NK-92 treated with Interleukin-12 subunit alpha and Interleukin-12 subunit beta, amount 100 ng/mL, for 24 hours (cell line): ENCODE measurements at places on chromosomes 5 and 9.

DNA sequence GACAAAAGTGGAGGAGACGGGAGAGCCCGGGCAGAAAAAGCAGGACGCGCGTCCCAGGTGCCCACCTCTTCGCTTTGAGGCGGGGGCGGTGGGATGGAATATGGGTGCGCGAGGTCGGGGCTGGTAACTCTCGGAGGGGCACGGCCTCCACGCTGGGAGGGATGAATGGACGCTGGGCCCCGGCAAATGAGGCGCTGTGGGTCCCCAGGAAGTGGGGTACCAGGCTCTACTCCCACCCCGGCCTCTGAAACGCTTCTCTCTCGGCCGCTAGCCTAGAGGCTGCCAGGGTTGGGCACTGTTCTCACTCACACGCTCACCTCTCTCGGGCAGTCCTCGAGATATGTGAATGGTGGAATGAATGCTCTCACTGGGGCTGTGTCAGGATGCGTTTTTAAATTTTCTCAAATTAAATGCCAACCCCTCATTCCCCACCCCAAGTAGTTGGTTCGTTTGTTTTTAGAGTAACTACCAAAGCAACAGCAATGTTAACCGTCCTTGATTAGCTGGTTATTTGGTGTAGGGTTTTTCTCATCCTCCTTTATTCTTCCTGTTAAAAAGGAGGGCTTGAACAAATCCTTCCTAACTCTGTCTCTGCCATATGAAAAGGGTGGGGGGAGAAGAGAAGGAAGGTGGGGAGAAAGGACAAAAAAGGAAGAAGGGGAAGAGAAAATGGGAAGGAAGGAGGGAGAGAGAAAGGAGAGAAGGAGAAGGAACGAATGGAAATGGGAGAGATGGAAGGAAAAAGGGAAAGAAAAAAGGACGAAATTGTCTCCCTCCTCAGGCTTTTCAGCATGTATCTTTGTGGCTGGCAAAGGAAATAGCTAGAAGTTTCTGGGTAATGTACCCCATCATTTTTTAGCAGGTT lies 1.3 kb upstream of the EBF1 start:
- no peak for DNase-seq

- no peak for DNase-seq
Measured at GRCh38 chr5:51373880-51374523, 9.2 kb upstream of the ISL1 start.

DNA sequence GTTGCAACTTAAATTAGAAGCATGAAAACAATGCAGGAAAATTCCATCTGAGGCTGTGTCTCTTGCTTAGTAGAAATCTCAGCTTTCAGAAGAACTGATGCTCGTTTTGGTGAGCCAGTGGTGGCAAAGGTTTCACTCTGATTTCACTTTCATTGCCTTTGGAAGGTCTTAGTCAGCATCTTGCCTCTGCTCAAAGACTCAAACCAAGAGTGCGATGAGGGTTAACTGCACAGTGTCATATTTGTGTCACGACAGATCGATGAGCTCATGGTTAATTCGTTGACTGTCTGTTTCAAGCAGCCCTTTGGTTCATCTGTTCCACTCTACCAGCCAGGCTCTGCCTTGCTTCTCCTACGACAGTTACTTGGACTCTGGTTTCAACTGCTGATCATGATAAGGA lies 331.3 kb upstream of the KIF2A start:
- DNase-seq = no peak

- no peak for DNase-seq
Measured at GRCh38 chr9:136081113-136081825, 13.8 kb downstream of the NACC2 start.

DNA sequence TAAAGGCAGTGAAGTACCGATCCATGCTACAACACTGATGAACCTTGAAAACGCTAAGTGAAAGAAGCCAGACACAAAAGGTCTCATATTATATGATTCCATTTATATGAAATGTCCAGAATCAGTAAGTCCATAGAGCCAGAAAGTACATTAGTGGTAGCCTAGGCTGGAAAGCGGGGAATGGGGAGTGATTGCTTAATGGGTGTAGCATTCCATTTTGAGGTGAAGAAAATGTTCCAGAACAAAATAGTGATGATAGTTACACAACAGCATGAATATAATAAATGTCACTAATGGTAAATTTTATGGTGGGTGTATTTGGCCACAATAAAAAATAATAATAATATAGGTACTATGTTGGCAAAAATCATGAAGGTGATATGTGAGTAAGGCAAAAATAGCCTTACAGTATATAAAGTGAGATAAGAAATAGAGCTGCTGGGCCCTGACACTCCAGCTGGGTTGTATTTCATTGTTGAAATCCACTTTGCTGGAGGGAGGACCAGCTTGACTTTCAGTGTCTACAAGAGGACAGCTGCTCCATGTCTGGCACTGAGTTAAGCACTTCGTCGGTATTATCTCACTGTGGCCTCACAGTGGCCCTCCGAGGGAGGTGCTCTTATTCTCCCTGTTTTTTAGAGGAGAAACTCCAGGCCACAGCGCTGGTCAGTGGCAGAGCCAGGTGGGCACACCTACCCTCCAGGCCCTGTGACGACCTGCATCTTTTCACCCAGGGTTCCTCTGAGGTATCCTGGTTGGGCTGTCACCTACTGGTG lies 22.4 kb upstream of the ANGPTL2 start:
- no peak for DNase-seq
